Skeletal muscle tissue (tissue), 5 donors: ENCODE measurements at places on chromosomes 2 and 18. TPM values are rescaled to one million over a fixed set of nuclear protein-coding genes. Genes with fewer than 3 reads are reported as not detected.

The CCDC102B gene
- total RNA-seq = 21.9 TPM

The ZNF236 gene
- total RNA-seq = 17.2 TPM

The FSHR gene
- 0.52 TPM for total RNA-seq

The RGPD3 gene
- 0.52 TPM for total RNA-seq

The DPYSL5 gene
- total RNA-seq = 3.7 TPM

The MGAT5 gene
- total RNA-seq = 37.6 TPM

The PAX8 gene
- not detected for total RNA-seq

The CFC1 gene
- total RNA-seq = not detected

The SPATS2L gene
- 79.9 TPM for total RNA-seq

The ERFE gene
- total RNA-seq = 4.2 TPM

The GPR55 gene
- not detected for total RNA-seq
